CD4-positive, alpha-beta T cell (primary cell): ENCODE measurements at places on chromosomes 4 and X. TPM values are rescaled to one million over a fixed set of nuclear protein-coding genes. Genes with fewer than 3 reads are reported as not detected.

Gene GRIA3
- not detected for total RNA-seq

Gene CAMK2D
- 32.9 TPM for total RNA-seq

Gene PIR
- total RNA-seq = not detected

Gene PTCHD1
- total RNA-seq = not detected

Gene PARM1
- total RNA-seq = 0.06 TPM

Gene SOD3
- not detected for total RNA-seq

Gene PRDM5
- 0.14 TPM for total RNA-seq

Gene CLNK
- total RNA-seq = 0.17 TPM

Gene PRR32
- not detected for total RNA-seq

Gene NUDT11
- 0.47 TPM for total RNA-seq

Gene STATH
- total RNA-seq = not detected

Gene TXK
- total RNA-seq = 67.0 TPM

Gene CDX4
- total RNA-seq = not detected

Gene ETNPPL
- not detected for total RNA-seq

Gene UGT8
- not detected for total RNA-seq

Gene UGT2A1
- total RNA-seq = not detected

Gene PAGE1
- total RNA-seq = not detected

Gene KLHL34
- total RNA-seq = 0.70 TPM

Gene REELD1
- 2.0 TPM for total RNA-seq

Gene ARHGAP36
- not detected for total RNA-seq

Gene MSX1
- total RNA-seq = not detected

Gene DCAF4L1
- 0.22 TPM for total RNA-seq

Gene NLGN4X
- 0.08 TPM for total RNA-seq

Gene NALF2
- not detected for total RNA-seq

Gene MAGEA2B
- not detected for total RNA-seq

Gene PNMA6E
- not detected for total RNA-seq

Gene RAB41
- not detected for total RNA-seq

Gene PPP2R2C
- total RNA-seq = not detected

Gene DRP2
- total RNA-seq = not detected

Gene ABLIM2
- 2.5 TPM for total RNA-seq

Gene FAM9A
- not detected for total RNA-seq

Gene DUSP9
- total RNA-seq = not detected

Gene FGFBP2
- 1.3 TPM for total RNA-seq

Gene PHEX
- total RNA-seq = 0.08 TPM

Gene FGFR3
- not detected for total RNA-seq

Gene CXCL10
- not detected for total RNA-seq

Gene SLC25A53
- 5.1 TPM for total RNA-seq

Gene VEGFD
- total RNA-seq = not detected

Gene FGA
- not detected for total RNA-seq

Gene PDLIM5
- 23.0 TPM for total RNA-seq
